ENCODE measurements at places on chromosomes 7 and 10.

DNA sequence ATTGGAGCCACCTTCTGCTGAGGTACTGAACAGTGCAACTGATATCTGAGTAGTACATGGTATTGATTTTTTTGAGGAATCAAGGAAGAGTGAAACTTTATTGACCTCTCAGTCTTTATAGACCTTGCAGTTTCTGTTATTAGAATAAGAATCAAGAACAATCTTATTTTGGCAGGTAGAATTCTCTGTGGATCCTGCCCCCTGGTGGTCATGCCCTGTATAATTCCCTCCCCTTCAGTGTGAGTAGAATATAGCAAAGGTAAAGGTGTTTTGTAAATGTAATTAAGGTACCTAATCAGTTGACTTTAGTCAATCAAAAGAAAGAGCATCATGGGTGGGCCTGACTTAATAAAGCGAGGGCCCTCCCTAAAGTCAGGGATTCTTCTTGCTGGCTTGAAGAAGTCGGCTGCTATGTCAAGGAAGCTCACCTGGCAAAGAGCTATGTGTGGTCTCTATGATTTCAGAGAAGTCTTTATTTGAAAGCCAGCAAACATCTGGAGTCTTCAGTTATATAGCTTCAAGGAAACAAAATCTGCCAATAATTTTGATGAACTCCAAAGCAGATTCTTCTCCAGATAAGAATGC is 142.8 kb downstream of the LSM5 start:
- no peak for DNase-seq

DNA sequence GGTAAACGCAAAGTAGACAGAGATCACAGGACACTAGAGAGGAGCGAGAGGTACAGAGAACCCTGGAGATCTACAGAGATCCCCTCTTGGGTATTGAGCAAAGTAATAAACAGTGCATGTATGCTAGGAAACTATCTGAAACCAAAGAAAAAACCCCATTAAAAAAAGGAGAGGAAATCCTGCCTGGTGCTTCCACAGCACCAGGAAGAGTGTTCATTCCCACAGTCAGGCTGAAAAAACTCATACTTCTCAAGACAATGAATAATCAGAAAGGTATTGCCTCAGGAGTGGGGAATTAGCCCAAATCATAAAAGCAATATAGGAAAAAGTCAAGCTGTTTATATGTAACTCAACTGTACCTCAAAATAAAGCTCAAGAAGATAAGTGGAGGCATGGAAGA is 59.1 kb downstream of the ANKRD26 start:
- no peak for DNase-seq

DNA sequence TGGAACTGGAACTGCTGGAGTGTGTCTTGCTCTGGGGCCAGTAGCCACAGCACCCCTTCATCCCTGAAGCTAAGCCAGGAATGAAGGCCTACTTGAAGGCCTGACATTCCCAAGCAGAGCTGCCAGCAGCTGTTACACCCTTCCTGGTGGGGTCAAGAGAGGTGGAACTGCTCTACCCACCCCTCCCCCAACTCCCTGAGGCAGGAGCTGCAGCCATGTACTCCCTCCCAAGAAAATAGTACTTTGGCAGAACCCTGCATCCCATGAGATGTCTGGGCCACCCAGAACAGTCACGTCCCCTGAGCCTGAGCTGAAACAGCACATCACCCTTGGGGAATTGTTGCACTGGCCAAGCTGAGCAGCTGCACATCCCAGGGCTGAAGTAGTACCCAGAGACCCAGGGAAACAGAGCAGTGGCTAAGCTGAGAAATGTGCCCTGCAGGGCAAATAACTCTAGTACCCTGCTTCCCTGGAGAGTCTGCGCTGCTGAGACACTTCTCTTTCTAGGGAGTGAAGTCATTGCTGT is 63.4 kb upstream of the PLA2G12B start:
- DNase-seq: no peak

DNA sequence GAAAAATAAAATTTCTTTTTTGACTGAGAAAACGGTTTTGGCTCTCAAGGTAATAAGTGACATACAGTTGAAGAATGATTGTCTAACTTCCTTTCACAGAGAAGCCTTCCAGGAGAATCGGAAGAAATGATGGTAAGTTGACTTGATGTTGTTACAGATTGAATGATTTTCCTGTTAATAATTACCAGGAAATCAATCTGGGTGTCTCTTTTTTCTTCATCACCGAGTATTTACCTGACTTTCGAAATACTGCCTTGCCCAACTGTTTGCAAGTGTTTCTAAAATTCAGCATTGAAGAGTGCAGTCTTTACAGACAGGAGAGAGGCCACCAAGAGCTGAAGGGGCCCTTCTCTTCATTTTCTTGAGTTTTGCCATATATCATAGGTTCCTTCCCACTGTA is 4.0 kb downstream of the ITIH2 start:
- no peak for DNase-seq

DNA sequence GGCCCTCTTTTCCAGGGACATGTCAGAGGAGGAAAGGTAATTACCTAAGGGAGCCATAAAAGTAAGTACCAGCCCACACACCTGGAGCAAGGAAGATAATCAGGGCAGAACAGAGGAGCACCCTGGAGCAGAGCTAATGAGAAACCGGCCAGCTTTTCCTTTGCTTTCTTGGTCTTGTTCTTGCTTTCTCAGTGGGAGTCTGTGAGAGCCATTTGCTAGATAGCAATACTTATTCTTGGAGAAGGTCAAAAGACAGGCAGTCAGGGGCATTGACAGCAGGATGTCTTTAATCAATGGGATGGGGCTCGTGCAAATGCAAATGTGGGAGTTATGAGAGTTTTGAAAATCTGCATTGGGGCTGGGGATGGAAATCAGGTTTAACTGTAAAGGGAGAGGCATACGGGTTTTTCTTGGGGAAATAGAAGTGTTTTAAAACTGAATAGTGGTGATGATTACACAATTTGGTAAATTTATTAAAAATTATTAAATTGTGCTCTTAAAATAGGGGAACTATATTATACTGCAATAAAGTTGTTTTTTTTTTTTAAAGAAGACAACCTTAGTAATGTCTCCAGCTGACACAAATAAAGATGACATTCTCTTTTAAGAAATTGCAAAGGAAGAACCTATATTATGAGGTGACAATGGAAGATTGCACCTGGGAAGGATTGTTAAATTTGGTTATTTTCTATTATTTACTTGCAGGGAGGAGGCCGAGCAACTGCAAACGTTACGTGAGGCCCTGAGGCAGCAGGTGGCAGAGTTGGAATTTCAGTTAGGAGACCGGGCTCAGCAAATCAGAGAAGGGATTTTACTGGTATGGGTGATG is 35.6 kb upstream of the PPP1R17 start:
- no peak for DNase-seq

- DNase-seq: no peak
Observed at GRCh38 chr10:32937911-32938424, 20.1 kb downstream of the ITGB1 start.

DNA sequence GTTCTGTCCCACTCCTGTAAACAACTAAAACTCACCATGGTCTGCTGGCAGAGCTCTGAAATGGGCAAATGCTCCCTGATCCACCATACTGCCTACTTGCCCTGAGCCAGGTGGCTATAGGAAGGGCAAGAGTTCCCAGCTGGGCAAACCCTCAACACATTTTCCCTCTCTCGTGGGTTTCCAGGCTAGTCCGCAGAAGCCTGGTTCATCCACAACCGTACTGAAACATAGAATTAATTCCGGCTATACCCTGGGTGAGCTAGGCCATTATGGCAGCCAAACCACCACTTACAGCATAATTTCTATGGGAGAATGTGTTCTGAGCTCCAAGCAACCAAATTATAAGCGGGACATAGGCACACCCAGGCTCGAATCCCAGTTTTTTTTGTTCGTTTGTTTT is 20.1 kb upstream of the DDIT4 start:
- DNase-seq: no peak

- no peak for DNase-seq
Observed at GRCh38 chr10:10796061-10796773, 221.5 kb upstream of the CELF2 start.

DNA sequence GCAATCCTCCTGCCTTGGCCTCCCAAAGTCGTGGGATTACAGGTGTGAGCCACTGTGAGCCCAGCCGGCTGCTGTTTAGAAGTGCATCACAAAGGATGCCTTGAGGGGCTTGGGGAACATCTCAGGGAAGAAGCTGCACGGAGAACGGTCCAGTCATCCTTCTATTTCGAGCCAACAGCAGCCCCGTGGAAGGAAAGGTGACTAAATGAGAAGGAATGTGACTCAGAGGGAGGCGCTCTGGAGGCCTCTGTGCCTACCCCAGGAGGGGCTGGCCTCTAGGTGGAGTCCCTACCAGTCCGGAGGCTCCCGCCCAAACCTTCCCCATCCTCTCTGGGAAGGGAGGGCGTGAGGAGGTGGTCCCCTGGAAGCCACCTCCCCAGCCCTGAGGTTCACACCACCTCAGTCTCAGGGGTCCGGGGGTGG is 76.2 kb downstream of the CTBP2 start:
- no peak for DNase-seq

- DNase-seq: no peak
Observed at GRCh38 chr10:74913377-74913979, 87.1 kb downstream of the KAT6B start.

DNA sequence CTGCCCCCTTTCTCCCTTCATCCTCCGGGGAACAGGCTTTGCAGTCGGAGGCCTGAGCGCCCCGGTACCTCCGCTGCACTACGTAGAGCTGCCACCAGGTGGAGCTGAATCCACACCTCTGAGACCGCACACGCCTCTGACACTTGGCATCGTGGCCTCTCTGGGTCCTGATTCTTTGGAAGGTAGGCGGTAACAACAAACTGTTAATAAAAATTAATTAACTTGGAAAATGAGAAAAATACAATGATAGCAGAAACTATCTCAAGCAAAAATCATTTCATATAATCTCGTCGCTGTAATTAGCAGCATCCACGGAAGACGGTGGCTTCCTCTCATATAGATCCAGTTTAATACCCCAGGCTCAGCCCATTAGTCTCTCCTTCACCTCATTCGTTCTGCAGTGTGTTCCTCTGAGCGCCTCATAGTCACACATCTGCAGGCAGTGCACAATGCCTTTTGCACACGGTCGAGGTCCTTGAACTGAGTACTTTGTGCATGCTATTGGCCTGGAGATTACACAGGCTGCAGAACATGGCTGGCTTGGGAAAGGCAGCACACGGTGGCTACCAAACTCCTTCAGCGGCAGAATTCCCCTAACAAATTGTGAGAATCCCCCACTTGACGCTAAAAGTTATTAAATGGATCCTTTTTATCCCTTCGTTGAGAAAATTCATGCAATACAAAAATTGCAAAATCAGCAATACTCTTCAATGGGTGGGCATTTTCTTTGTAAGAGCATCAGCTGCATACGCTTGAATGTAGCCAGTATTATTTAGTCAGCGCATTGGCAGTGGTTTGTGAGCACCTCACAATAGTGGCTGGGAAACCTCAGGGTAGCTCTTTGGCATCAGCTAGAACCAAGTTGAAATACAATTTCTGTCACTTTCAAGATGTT is 18.7 kb downstream of the OR9A2 start:
- peak; percentile 61 for DNase-seq

- DNase-seq: no peak
Observed at GRCh38 chr7:66859794-66860645, 61.0 kb upstream of the TMEM248 start.
